ENCODE measurements at places on chromosomes 6 and 20. TPM values are rescaled to one million over a fixed set of nuclear protein-coding genes. Genes with fewer than 3 reads are reported as not detected.

ARFRP1 gene
- 30.8 TPM for polyA plus RNA-seq

- DNase-seq: no peak
Observed at GRCh38 chr6:30121446-30122366, 8.8 kb upstream of the TRIM31 start.

- DNase-seq: no peak
Observed at GRCh38 chr6:99241905-99242534, 107.5 kb downstream of the FAXC start.

DNA sequence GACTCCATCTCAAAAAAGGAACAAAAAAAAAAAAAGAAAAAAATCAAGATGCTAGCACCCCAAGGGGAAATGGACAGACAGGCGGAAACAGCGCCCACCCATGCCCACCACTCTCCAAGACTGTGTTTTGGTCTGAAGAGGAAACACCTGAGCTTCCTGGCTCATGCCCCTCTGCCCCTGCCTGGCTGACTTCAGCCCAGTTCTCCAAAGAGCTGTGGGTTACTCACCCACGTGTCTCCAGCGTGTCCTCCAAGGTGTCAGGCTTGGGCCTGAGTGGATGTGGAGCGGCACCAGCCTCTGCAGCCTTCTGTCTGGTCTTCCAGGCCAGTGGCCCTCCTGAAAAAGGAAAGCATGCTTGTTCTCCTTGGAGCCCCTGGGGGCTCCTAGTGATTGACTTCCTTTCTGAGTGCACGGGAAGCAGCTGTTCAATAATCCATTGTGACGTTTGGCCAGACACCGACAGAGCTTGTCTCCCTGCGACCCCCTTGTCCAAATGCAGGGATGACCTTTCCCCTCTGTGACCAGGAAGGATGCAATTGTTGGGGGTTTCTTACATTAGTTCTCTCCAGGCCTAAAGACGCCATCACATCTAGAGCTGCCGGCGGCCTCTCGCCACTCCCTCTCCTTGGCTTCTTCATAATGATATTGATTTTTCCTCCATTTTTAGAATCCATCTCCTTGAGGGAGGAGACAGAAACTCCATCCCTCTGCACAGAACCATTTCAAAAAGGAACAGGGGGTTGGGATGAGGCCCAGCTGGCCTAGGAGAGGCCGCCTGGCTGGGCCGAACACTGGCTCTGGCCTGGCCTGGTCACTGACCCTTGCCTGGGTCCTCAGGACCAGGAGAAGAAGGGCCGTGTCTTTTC is 58.4 kb downstream of the ADNP start:
- no peak for DNase-seq

DNA sequence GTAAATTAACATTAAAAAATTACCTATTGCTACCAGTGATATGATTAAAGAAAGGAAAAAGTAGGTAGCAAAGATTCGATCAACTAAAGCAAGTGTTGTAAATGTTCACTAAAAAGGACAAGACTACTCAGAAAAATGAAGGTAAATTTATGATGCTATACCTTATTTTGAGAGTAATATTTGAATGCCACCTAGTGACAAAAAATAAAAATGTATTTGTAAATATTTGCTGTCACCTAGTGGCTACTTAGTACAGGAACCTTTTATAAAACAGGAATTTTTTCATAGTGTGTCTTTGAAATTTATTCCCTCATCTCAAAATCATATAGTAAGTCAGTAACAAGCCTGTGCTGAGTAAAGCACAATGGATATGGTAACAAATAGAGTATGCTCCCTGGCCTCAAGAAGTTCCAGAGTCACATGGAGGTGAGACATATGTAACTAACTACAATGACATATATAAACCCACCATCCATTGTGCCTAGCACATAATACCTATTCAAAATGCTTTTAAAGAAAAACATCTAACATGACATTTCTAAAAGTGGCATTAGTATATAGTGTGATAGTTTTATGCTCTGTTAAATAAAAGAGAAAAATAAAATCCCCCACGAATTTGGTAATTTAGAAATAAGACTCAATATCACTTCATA is 193.1 kb upstream of the SIM1 start:
- DNase-seq: no peak

TMEM244 gene
- polyA plus RNA-seq: not detected

DNA sequence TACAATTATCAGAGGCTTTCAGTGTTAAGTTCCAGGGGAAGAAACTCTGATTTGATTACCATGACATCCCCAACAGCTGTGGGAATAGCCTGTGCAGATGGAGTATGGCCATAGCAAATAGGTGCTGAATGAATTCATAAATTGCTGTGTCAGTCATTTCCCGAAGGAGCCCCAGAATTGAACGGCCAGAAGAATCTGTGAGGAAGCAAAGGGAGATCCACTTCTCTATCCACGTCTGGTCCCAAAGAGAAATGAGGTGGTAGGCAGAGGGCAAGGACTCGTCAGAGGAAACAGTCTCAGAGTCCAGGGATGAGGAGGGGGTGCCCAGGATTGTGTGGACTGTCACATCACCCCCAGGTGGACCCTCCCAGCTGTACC is 3.1 kb upstream of the TAF8 start:
- DNase-seq: no peak

DNA sequence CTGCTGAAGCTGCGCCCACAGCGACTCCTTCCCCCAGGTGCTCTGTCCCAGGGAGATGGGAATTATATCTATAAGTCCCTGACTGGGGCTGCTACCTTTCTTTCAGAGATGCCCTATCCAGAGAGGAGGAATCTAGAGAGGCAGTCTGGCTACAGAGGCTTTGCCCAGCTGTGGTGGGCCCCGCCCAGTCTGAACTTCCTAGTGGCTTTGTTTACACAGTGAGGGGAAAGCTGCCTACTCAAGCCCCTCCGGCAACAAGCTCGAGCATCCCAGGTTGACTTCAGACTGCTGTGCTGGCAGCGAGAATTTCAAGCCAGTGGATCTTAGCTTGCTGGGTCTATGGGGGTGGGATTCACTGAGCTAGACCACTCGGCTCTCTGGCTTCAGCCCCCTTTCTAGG is 152.5 kb upstream of the MAP3K7 start:
- DNase-seq: no peak

POPDC3 gene
- 0.43 TPM for polyA plus RNA-seq

FAM209B gene
- polyA plus RNA-seq: not detected

DNA sequence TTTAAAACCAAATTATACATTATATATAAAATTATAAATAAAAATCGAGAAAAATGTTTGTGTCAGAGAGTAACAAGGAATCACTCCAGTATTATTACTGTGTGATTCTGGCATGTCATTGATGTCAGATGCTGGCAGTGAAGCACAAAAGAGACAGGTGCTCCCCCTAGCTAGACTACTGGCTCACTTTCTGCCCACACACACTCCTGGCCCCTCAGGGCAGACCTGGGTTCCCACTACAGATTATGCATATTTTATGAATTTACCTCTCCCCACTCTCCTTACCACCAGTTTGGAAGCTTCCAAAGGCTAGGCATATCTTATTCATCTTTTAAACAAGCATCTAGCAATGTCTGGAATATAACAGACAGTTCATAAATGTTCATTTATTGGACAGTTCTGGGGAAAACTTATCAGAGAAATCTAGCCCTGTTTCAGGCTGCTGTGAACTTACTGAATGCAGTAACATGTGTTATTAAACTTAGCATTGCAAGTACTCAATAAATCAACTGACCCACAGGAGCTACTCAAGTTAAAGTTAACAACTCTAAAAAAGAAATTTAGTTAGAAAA is 12.8 kb downstream of the SNX3 start:
- DNase-seq: no peak

DNA sequence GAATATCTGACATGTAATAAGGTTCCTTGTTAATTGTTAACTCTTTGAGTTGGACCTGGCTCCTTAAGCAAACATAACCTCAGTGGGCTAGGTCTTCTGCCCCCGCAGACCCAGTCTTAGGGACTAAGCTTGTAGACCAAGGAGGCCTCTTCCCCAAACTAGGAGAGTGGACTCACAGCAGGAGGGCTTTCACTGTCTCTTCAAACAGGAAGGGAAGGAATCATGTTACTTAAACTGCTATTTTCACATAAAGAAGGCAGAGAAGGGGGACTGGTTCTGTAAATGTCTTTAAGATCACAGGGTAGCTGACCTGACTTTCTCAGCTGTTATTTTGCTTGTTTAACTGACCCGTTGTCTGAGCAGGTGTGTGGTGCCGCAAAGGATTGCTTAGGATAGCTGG is 34.9 kb upstream of the PRDM1 start:
- DNase-seq: no peak

RIPOR2 gene
- polyA plus RNA-seq: 8.3 TPM

SAMD10 gene
- polyA plus RNA-seq: 6.6 TPM

- DNase-seq: no peak
Observed at GRCh38 chr6:35377002-35377401, 34.6 kb downstream of the PPARD start.

DNA sequence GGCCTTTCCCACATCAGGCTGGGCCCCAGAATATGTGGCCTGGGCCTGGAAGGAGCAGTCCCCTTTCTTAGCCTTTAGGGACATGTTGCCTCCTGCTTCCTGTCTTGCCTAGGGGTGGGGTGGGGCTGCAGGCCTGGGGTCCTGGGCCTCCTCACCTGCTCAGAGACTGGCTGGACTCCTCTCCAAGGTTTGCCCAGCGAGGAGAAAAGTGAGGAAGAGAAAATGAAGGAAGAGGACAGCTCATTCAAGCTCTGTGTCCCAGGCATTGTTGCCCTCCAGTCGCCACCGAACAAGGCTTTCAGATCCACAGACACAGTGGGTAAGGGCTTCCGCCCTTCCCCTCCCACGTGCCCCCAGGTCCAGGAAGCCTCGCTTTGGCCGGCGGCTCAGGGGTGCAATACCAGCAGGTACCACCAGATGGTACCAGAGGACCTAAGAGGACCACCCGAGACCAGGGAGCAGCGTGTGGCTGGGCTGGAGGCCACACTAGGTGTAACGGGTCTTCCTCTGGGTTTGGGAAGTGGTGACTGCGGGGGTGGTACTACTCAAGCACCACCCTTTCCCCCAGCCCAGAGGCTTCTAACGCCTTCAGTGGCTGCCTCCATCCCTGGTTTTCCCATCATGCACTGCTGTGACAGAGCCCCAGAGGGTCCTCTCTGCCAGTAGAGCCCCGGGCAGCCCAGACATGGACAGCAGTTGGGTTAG is 5.5 kb upstream of the BAK1 start:
- no peak for DNase-seq

GRCh38 chr6:39800034-39801032 is 8.2 kb downstream of the DAAM2 start:
- no peak for DNase-seq

DNA sequence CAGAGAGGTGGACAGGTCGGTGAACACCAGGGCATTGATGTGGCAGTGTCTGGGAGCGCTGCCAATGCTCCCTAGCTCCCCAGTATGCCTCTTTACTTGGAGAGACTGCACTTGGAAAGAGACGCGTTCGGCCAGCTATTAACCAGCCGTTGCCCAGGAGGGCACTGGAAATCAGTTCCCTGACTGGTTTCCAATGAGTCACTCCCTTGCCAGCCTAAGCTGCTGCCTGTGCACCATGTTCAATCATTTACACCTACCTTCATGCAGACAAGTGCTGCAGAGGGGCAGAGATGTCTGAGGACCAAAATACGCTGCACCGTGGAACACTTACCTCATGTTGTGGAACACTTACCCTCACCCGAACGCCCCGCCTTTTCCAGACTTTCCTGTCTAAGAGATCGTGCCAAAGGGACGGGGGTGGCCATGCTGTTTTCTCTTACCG is 151.6 kb downstream of the SOBP start:
- no peak for DNase-seq

HAO1 gene
- not detected for polyA plus RNA-seq

DNA sequence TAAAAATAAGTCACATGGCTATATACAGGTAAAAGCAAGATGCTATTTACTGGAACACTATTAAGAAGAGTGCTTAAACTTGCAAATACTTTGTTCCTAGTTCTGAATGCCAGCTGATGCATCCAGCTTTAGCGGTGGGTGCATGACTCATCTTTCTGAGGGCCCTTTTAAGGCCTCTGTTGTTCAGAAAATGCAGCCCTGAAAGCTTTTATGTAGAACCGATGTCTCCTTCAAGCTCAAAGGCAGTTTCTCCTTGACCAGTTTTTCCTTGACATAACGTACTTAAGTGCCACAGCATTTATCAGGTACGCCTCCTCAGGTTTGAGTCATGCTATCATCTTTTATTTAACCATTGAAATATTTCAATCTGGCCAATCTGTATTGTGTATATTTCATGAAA is 82.8 kb downstream of the MLIP start:
- DNase-seq: no peak

DNA sequence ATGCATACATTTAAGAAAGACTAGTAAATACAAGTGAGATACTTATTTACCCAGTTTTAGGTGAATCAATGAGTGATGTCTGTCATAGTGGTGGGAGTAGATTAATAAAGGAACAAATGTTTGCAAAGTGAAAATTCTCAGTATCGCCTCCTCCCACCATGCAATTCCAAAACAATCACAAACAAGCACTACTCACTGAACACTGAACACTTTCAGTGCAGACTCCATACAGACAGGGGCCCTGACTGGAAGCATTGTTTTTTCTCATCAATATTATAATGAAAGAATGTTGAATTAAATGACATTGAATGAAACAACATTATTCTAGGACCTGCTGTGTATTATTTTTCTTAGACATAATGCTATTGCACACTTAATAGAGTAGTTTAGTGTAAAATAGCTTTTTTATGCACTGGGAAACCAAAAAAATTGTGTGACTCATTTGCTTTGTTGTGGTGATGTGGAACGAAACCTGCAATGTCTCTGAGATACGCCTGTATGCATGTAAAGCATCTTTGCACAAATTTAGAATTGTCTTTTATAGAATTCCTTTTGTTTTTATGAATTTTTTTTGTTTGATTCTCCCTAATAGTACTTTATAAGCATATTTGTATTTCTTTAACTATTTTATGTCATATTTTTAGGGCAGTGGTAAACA is 317.5 kb downstream of the UTRN start:
- DNase-seq: no peak

DNA sequence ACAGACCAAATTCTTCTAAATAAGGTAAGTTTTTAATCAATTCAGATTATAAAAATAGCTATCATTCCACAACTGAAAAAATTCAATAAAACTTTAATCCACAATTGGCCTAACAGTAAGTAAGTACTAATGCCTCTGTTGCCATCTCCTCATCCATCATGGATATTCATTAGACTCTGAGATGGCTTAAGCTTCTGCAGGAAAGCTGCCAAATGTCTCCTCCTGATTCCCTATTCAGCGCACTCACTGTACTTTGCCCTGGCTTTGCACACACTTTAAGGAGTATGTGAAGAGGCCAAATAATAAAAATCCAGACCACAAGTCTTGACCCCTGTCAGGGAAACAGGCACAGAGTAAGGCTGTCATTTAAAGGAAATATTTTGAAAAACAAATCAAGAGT is 23.6 kb downstream of the PGM3 start:
- DNase-seq: no peak

GRCh38 chr6:148999929-149000468 is 253.2 kb downstream of the UST start:
- DNase-seq: no peak

Measured in right renal cortex interstitium (tissue), 3 donors.